RPMI7951 (cell line): ENCODE measurements at places on chromosomes 5 and 9. TPM values are rescaled to one million over a fixed set of nuclear protein-coding genes. Genes with fewer than 3 reads are reported as not detected.

Gene SPINK5
- total RNA-seq: not detected in 2 replicates

Gene RETREG1
- total RNA-seq: 2.8 TPM in 2 replicates

Gene DRD1
- not detected in 2 replicates for total RNA-seq

Gene FOXD4L4
- total RNA-seq: 0.20 TPM in 1 of 2 replicates, not detected in the other

Gene SLC4A9
- total RNA-seq: not detected in 2 replicates

Gene PCDHB5
- total RNA-seq: 0.59 and 0.60 TPM in 2 replicates

Gene TMEM232
- total RNA-seq: 0.24 and 0.29 TPM in 2 replicates

DNA sequence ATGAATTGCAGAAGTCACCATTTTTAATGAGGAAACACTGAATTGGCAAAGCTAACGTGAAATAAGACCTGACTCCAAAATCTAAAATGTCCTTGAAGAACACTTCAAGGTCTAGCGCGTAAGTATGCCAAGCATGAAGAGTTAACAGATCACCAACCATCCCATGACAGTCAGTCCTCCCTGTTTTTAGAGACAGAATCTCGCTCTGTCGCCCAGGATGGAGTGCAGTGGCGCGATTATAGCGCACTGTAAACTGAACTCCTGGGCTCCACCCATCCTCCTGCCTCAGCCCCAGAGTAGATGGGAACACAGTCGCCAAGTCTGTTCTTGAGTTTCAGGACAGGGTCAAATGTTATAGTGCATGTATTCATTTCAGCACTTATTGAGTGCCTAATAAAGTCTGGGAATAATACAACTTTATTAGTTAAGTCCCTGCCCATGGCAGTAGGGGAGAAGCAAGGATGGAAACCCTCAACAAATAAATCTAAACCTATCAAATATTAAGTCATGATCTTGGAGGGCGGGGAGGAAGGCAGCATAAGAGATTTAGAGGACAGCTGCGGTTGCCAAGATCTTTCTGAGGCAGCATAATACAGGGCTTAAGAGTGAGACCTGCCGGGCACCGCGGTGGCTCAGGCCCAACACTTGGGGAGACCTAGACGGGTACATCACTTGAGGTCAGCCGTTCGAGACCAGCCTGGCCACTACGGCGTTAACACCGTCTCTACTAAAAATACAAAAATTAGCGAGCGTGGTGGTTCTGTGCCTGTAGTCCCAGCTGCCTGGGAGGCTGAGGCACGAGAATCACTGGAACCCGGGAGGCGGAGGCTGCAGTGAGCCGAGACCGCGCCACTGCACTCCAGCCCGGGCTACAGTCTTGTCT is 1.1 kb downstream of the ATPSCKMT start:
- DNase-seq: no peak

- no peak for DNase-seq
These were observed 2.4 kb upstream of the DAB2 start for GRCh38 chr5:39427229-39427628.

DNA sequence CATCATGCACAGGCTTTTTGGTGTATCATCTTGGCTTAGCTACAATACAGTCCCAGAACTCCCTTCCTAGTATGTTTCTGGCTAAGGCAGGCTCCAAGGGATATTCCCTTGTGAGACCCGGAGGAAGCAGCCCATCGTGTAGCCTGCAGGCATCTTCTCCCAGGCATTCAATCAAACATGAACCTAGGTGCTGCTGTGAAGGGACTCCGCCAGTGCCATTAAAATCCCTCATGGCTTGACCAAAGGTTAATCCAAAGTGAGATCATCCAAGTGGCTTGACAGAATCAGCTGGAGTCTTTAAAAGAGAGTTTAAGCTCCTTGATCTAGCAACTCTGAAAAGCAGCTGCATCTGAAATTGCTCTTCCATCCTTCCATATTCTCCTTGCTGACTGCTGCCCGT is 333.9 kb downstream of the DIRAS2 start:
- DNase-seq: no peak

GRCh38 chr5:158811921-158812320 is 287.8 kb downstream of the EBF1 start:
- no peak for DNase-seq

- no peak for DNase-seq
These were observed 67.3 kb upstream of the SGCD start for GRCh38 chr5:156259618-156260017.

- no peak for DNase-seq
These were observed 38.2 kb downstream of the IPPK start for GRCh38 chr9:92631452-92632343.

DNA sequence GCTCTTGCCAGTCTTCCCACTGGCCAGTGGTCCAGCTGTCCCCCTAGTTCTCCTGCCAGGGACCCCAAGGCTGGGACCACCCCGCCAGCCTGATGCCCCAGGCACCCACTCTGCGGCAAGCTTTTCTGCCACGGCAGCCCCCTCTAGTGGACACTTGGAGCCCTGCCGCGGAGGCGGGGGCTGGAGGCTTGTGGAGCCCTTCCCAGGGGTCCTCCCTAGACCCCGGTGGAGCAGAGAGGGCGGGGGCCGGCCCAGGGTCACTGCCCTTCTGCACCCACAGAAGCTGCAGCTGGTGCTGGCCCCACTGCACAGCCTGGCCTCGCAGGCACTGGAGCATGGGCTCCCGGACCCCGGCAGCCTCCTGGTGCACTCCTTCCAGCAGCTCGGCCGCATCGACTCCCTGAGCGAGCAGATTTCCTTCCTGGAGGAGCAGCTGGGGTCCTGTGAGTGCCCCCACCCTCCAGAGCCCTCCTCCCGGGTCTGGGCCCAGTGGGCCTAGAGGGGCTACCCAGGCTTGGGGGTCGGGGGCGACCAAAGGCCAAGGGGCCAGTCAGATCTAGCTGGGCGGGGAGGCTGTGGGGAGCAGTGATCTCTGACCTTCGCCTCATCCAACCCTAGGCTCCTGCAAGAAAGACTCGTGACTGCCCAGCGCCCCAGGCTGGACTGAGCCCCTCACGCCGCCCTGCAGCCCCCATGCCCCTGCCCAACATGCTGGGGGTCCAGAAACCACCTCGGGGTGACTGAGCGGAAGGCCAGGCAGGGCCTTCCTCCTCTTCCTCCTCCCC is 9.1 kb downstream of the EGFL7 start:
- DNase-seq: no peak

- peak; percentile 23 for DNase-seq
These were observed 96.0 kb upstream of the ITGA2 start for GRCh38 chr5:52893105-52893504.

GRCh38 chr5:57306359-57306758 is 132.5 kb downstream of the GPBP1 start:
- DNase-seq: no peak

- DNase-seq: no peak
These were observed 357.4 kb downstream of the MLLT3 start for GRCh38 chr9:20264896-20265295.

DNA sequence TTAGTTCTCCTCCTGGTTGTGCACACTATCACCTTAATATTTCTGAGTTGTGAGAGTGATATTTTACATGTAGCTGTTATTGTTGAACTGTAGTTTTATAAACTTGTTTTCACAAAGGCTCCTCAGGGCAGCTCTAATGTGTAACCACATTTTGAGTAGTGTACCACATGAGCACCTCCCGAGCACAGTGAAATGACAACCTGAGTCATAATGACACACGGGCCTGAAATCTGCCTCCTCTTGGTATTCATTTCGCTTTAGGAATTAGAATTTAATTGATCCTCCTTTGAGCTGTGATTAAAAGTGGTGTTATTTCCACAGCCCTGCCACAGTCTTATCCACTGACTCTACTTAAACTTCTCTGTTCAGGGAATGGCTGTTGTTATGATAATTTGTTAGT is 7.9 kb downstream of the MTRR start:
- DNase-seq: peak; percentile 58

- DNase-seq: no peak
These were observed 201.5 kb downstream of the RGS3 start for GRCh38 chr9:113665064-113665463.

DNA sequence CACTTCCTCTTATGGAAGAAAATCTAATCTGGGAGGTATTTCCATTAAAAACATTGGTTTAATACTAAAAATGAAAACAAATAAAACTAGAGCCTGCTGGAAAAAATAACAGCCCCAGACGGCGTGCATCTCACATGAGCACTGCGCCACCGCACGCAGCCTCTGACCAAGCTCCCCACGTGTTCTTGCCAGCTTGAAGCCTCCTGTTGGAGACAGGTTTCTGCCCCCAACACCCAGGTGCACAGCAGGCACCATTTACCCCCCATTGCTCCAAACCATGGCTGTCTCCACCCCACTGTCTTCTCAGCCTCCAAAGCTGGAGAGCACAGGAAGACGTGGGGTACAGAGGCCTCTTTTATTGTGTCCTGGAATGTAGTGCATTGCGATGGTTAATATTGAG is 10.7 kb upstream of the COL5A1 start:
- DNase-seq: no peak

GRCh38 chr5:129906177-129906887 is 2.1 kb downstream of the CHSY3 start:
- peak; percentile 3 for DNase-seq

GRCh38 chr9:113158446-113158845 is 7.6 kb downstream of the SLC31A2 start:
- no peak for DNase-seq

- no peak for DNase-seq
These were observed 88.9 kb downstream of the CDK5RAP2 start for GRCh38 chr9:120490888-120491595.

DNA sequence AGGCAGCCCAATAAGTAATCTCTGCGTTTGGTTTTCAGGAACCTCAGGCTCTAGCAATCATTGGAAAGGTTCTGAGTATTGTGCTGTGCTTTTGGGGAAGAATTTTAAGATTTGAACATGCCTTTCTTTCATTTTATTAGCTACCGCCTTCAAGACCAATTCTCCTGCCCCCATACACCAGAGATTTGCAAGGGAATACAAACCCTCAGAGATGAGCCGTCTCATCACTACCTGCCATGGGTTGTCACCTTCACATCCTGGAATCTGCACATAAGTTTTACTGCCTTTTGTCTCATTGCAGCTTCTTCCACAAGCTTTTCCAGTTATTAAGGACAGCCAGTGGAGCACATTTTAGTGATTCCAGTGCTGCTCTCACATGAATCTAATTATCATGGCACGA is 11.7 kb upstream of the TMED7 start:
- DNase-seq: no peak

DNA sequence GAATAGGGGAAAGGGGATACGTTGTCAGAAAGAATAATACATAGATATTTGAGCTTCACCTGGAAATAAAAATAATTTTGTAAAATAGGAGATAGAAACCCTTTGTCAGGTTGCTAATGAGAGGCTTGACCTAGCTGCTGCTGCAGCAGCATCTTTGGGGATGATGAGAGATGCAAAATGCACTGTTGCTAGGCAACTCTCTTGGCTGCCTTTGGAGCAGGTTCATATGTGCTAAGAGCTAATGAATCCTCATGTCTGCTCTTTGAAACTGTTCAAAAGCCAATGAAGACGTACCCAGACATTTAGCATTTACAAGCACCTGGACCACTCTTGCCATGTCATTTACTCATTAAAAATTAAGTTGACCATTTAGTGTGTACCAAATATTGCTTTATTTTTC is 121.7 kb downstream of the FOCAD start:
- DNase-seq: no peak

- DNase-seq: no peak
These were observed 160.7 kb downstream of the TMEM38B start for GRCh38 chr9:105854783-105855724.

- DNase-seq: no peak
These were observed 121.0 kb upstream of the RETREG1 start for GRCh38 chr5:16737620-16738364.

DNA sequence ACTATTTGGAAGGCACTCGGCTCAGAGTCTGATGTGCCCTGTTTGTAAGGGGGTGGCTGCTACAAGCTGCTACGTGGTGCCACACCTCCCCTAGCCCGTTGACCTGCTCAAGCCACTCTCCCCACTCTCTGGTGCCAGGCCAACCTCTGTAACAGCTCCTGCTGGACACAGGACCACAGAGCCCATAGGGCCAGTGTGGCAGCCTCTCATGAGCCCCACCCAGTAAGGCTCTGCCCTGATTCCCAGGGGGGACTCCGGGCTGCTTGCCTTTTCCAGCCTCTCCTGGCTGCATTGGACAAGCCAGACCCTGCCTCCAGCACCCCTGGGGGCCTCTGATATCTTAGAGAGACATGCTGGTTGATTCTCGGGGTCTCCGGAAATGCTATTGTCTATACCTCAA is 53.3 kb upstream of the ANGPTL2 start:
- DNase-seq: no peak

GRCh38 chr5:143987751-143988560 is 176.0 kb downstream of the HMHB1 start:
- DNase-seq: no peak

GRCh38 chr5:72509401-72509800 is 2.2 kb upstream of the ZNF366 start:
- no peak for DNase-seq

DNA sequence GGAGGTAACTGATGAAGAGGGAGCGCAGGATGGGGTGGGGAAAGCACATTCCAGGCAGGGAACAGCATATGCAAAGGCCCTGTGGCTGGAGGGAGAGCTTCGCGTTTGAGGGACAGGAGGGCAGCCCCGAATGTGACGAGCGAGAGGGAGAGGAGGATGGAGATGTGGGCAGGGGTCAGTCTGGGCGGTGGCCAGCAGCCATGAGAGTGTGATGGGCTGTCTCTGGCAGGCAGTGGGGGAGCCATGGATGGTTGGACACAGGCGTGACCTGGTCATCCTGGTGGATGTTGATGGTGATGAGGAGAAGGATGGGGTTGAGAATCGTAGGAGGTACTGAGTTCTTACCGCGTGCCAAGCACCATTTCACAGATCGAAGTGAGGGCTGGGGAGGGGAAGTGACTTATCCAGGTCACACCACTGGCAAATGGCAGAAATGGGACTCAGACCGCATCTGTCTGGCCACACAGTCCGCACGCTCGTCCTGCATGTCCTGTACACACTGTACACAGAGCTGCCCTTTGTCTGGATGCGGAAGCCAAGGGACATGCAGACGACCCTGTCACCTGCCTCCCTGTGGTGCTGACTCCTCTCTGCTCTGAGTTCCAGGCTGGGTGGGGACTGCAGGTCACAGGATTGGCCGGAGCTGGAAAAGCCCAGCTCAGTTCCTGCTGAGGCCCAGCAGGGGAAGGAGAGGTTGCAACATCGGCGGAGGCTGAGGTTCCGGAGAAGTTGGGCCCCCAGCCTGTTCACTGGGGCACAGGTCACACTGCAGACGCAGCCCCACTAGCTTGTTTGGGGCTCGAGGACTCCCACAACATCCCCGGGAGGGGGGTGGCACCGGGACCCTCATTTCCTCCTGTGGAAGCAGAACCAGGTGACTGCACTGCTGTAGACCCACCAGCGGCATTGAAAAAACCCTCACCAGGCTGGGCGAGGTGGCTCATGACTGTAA is 165.6 kb upstream of the IER5L start:
- DNase-seq: peak; percentile 10

- DNase-seq: no peak
These were observed 454.8 kb upstream of the KLF4 start for GRCh38 chr9:107944387-107944786.

- peak; percentile 69 for DNase-seq
These were observed 12.6 kb downstream of the RAPGEF1 start for GRCh38 chr9:131727184-131727759.

GRCh38 chr5:81393783-81394718 is at the start of gene ACOT12:
Gene ACOT12, minus strand, starts transcription at chr5:81394134. Its CDS starts 20 bp downstream, at chr5:81394114.
- DNase-seq: no peak

GRCh38 chr5:59371525-59372127 is 521.9 kb downstream of the PDE4D start:
- DNase-seq: no peak

GRCh38 chr5:14728459-14728938 is 64.0 kb downstream of the OTULIN start:
- no peak for DNase-seq
